Stimulated activated CD8-positive, alpha-beta memory T cell treated with anti-CD3 and anti-CD28 coated beads, Interleukin-4, amount 100 ng/mL, for 1 hour (primary cell): ENCODE measurements at places on chromosomes 7 and 10.

DNA sequence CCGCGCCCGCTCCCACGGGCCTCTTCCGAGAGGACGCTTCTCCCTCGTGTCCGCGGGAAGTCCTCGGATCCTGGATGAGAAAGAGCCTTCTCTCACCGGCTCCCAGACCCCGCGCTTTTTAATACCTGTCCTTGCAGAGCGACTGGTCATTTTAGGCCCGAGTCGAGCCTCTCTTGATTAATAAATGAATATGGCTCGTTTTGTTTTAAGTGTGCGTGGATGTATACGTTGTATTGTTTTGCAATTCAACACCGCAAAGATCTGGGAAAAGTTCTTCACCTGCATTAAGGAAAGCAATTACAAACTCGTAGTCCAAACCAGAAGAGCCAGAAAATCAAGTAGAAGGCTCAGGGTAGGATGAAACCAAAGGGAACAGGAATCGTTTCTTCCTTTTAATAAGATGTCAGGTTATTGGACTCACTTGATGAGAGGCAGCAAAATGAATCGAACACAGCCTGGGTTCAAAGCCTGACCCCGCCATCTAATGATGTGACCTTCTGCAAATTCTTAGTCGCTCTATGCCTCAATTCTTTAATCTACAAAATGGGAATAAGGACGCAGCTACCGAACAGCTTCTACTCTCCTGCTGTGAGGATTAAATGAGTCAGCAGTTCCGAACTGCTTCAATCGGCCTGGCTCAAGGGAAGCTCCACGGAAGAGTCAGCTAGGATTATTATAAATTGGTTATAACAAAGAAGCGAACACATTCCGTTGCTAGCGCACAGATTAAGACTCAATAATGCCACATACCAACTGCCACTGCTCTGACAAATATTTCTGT lies 277.8 kb upstream of the NEBL start:
- no peak for DNase-seq

GRCh38 chr7:158430308-158431034 lies 157.2 kb downstream of the PTPRN2 start:
- DNase-seq, result no peak

DNA sequence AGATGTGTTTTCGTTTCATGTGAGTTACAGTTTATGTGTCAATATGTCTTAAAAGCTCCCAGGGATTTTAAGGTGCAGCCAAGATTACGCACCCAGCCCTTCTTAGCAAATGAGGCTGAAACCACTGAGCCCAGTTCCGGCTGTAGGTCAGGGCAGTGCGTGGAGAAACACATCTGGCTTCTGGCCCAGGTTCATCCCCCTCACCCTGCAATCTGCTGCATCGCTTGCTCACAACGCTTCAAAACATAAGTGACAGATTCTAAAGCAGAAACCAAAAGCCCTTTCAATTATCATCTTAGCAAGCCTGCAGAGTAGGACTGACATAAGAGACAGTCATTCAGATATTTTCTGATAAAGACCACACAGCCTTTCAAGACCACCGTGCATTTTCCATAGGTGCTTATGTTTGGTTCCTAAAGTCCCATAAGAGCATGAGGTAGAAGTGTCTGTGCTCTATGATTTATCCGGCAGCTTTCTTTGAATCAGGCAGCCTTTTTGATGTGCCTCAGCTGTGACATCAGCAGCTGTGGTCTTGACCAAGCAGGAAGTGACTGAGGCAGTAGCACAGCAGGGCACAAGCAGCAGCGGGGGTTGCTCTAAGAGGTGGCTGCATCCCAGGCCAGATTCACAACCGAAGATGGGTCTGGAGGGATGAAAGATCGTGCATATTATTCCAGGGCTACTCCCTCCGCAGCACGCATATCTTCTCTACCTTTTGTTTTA lies 72.1 kb upstream of the LYZL2 start:
- peak; percentile 45 for DNase-seq

DNA sequence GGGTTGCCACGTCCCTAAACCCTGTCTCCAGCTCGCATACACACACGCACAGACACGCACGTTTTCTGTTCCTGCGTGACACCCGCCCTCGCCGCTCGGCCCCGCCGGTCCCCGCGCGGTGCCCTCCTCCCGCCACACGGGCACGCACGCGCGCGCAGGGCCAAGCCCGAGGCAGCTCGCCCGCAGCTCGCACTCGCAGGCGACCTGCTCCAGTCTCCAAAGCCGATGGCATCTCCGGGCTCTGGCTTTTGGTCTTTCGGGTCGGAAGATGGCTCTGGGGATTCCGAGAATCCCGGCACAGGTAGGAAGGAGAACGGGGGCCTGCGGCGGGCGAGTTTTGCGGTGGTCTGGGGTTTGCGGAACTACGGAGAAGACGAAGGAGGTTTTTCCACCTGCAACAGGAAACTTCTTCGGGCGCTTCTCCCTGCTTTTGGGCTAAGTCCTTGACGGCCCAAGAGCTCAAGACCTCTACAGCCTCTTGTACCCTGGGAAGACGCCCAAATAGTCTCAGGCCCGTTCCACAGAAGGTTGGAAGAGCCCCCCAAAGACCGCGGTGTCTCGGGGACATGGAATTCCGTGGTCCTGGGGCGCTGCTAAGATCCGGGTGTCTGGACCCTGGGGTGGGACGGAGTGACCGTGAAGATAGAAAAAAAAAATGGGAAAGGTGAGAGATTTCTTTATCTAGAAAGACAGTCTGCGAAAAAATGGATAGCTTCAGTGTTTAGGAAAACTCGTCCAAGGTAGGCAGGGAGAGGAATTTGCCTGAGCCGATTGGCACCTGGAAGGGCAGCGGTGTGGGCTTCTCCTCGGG lies at the start of gene GAD2:
GAD2 (plus strand) TSS at position 190 of the 811 bp plus-strand sequence; CDS start at position 226, 36 bp downstream.
- DNase-seq, result no peak

DNA sequence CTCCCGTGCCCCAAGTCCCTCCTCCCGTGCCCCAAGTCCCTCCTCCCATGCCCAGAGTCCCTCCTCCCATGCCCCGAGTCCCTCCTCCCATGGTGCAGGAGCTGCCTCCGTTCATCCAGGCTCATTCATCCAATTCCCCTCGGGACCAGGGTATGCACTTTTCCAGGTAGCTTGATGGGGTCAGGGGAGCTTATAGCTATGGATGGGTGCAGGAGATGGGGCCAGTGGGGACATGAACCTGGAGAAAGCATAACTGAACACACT lies 201.3 kb downstream of the PTPRN2 start:
- no peak for DNase-seq

- no peak for DNase-seq
Measured at GRCh38 chr7:67771846-67772605, 775.4 kb downstream of the TYW1 start.

DNA sequence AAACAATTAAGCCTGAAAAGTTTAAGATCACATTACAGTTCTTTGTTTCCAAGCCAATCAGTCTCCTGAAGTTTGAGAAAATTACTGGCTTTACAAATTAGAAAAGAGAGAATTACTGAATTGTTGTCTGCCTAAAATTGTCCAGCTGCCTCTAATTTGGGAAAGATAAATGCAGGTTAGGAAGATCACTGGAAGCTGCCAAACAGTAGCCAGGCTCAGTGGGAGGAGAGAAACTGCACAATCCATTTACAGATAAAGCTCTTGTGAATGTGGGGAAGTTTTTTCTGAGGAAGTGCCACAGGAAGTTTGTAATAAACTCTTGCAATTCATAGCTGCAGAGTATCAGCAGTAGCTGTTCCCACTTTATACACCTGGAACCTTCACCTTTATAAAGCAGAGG lies 100.7 kb downstream of the IQUB start:
- DNase-seq, result no peak

GRCh38 chr7:34165927-34166550 lies 260.7 kb downstream of the BMPER start:
- DNase-seq, result no peak

- DNase-seq, result peak; percentile 8
Measured at GRCh38 chr7:31134246-31135188, 82.4 kb downstream of the ADCYAP1R1 start.

GRCh38 chr7:135713836-135714470 lies 14.0 kb downstream of the SLC13A4 start:
- DNase-seq, result no peak

DNA sequence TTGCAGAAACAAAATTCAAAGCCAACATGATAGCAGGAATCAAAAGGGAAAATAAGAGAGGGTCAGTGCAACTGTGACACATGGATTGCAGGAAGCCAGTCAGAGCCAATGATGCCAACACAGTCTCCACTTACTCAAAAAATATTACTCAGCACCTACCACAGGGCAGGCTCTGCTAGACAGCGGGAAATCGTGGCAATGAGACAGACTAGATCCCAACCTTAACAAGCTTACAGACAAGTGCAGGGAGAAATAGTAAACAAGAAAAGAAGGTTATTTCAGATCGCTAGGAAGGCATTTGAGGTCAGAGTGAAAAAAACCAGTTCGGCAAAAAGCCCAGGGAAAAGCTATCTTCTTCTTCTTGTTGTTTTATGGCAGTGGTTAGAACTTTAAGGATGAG lies 45.2 kb upstream of the NPFFR1 start:
- DNase-seq, result no peak

DNA sequence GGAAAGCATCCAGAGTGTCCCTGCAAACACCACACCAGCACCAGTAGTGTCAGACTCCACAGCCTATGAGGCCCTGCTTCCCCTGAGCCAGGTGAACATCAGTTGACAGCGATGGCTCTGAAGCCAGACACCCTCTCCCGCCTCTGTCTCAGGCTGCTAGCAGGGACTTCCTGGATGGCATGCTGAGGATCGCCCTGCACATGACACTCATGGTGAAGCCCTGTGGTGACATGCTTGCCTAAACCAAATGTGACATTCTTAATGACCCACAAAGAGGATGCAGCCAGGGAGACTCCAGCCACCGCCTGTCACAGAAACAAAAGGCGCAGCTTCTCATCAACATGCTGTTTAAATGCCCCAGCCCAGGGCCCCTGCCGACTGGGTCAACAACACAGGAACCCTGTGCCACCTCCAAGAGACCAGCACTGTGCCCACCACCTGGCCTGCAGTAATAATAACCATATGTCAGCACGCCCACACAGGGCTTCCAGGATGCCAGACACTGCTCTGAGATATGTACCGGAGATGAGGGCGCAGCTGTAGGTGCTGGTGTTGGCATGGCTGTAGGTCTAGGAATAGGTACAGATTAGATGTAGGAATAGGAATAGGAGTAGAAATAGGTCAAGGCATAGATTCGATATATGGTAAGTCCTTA lies 81.3 kb downstream of the GRID1 start:
- no peak for DNase-seq

DNA sequence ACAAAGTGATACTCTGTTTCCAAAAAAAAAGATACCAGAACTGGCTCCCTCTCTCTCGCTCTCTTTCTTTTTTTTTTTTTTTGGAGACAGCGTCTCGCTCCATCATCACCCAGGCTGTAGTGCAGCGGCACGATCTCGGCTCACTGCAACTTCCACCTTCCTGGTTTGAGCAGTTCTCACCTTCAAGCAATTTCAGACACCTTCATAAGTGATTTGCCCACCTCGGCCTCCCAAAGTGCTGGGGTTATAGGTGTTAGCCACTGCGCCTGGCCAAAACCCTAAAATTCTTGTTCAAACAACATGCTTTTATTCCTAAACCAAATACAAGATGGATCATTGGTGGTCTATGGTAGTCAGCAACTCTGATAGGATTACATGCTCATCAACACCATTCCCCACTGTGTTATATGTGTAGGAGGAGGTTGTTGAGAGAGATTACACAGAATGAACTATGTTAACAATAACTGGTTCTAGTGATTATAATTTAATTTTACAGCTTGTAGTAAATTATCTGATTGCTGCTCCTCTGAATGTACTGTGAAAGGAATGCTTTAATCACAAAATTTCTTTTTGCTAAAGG lies 15.5 kb downstream of the ACBD5 start:
- DNase-seq, result no peak

GRCh38 chr10:8416192-8416701 lies 361.8 kb downstream of the GATA3 start:
- no peak for DNase-seq

GRCh38 chr7:149041350-149041749 lies 13.0 kb upstream of the PDIA4 start:
- no peak for DNase-seq

- DNase-seq, result no peak
Measured at GRCh38 chr7:7122701-7123281, 59.6 kb upstream of the C1GALT1 start.

- no peak for DNase-seq
Measured at GRCh38 chr7:81768951-81769778, 682 bp downstream of the HGF start.

DNA sequence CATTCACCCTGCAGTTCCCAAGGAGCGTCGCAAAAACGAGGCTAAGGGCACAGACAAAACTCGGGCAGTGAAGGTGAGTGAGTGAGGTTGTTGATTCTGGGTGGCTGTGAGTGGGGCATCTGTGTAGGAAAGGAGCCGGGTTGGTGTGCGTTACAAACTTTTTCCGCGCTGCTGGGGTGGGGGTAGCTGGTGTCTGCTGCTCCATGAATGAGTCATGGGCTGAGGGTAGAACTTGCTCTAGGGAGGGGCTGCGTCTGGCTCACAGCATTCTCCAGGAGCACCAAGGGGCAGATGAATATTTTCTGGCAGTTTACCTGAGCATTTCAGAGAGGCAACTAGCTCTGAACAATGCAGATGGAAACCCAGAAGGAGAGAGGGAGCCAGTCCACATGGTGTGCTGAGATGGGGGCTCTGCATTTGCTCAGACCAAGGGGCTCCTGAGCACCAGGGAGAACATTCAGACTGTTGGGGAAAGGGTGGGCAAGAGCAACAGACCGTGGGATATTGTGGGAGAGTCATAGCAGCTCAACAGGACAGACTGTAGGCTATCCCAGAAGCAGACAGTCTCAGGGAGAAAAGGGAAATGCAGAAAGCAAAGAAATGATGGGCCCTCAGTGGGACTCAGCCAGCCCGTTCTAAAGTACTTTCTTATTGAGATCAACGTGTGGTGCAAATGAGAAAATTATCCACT lies 18.8 kb downstream of the NOBOX start:
- DNase-seq, result no peak
